Myometrial cell (primary cell): ENCODE measurements at places on chromosomes 1 and 21. TPM values are rescaled to one million over a fixed set of nuclear protein-coding genes. Genes with fewer than 3 reads are reported as not detected.

TSPAN2 gene
- total RNA-seq: under 0.01 TPM in 2 replicates

FCRL1 gene
- not detected in 2 replicates for total RNA-seq

S100A7A gene
- not detected in 2 replicates for total RNA-seq

EDN2 gene
- total RNA-seq: not detected in 2 replicates

RBM11 gene
- total RNA-seq: not detected in 2 replicates

ARTN gene
- not detected in 2 replicates for total RNA-seq

IER5 gene
- total RNA-seq: 39.3 and 50.2 TPM in 2 replicates

TCP10L gene
- total RNA-seq: not detected in 2 replicates

SPATA45 gene
- total RNA-seq: not detected in 2 replicates

ESRRG gene
- under 0.01 and 0.18 TPM in 2 replicates for total RNA-seq

AMPD1 gene
- not detected in 2 replicates for total RNA-seq
